ENCODE measurements at places on chromosomes 7 and 10.

DNA sequence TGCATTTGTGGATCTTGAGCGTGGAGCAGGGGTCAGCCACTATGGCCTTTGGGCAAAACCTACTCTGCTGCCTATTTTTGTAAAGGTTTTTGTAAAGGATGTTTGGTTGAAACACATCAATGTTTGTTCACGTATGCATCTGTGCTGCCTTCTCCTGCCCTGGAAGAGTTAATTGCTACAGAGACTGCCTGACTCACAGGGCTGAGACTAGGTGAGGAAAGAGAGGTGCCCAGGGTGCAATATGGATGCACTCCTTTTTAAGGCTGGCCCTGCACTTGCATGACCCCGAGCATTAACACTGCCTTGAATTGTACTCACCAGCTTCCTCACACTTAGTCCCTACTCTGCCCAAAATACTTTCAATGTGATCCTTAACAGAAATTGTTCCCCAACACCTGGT, 20.9 kb upstream of the NAMPT start:
- H3K27me3 ChIP-seq = no peaks in the 10 kb centered on the region
- no peak overlapping the region for H3K27ac ChIP-seq

GRCh38 chr10:52703898-52704297, 68.7 kb downstream of the MBL2 start:
- DNase-seq = no peak
- H3K36me3 ChIP-seq = no peaks in the 10 kb centered on the region
- no peak overlapping the region for H3K27ac ChIP-seq
- H3K27me3 ChIP-seq = no peaks in the 10 kb centered on the region
- H3K4me3 ChIP-seq = no peak overlapping the region

GRCh38 chr7:121180436-121181063, 148.2 kb upstream of the WNT16 start:
- peak; percentile 83 for DNase-seq
- peak overlapping the region; percentile 62 for H3K27ac ChIP-seq
- H3K27me3 ChIP-seq = no peaks in the 10 kb centered on the region

- H3K36me3 ChIP-seq = no peaks in the 10 kb centered on the region
- H3K4me3 ChIP-seq = no peak overlapping the region
- DNase-seq = no peak
- no peaks in the 10 kb centered on the region for H3K4me1 ChIP-seq
Measured at GRCh38 chr10:4196771-4197390, 411.9 kb upstream of the KLF6 start.

DNA sequence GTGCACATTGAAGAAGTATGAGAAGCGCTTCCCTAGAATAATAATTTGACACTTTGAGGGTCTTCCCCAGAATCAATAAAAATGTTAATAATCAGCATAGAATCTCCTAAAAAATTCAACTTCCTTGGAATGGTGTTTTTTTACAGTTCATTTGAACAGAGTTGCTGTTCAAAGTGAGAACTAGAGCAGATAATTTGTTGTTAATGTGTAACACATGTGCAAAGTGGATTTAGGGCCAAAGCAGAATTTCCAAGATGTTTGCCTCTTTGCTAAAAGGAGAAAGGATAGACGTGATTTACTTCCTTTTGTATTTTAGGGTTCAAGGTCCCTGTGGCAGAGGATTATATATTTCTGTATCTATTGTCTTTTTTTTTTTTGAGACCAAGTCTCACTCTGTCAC, 73.8 kb downstream of the ZNF277 start:
- no peaks in the 10 kb centered on the region for H3K4me1 ChIP-seq
- H3K36me3 ChIP-seq = no peaks in the 10 kb centered on the region
- no peak for DNase-seq
- no peaks in the 10 kb centered on the region for H3K27me3 ChIP-seq

DNA sequence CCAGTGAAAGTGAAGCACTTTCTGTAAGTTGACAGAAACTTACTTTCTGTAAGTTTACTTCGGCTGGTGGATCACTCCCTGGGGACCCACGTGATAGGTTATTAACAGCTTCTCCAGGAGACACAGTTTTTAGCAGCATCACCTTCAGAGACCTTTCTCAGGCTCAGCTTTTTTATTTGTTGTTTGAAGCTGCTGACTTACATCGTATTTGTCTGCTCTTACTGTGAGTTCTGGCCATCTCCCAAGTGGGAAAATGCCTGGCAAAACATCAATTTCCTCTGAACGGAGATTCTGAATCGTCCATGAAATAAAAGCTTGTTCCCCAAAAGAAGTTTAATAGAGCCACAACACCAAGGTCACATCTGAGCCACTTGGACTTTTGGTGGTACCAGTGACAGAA, 178.7 kb upstream of the PODXL start:
- H3K27ac ChIP-seq = no peak overlapping the region
- no peak for DNase-seq
- H3K4me1 ChIP-seq = no peaks in the 10 kb centered on the region
- no peak overlapping the region for H3K4me3 ChIP-seq
- no peaks in the 10 kb centered on the region for H3K27me3 ChIP-seq

- H3K27ac ChIP-seq = no peak overlapping the region
- H3K4me1 ChIP-seq = peaks cover 13% of the 10 kb centered on the region
- no peaks in the 10 kb centered on the region for H3K27me3 ChIP-seq
- no peak overlapping the region for H3K4me3 ChIP-seq
Measured at GRCh38 chr7:121397822-121398221, 1.7 kb upstream of the FAM3C start.

DNA sequence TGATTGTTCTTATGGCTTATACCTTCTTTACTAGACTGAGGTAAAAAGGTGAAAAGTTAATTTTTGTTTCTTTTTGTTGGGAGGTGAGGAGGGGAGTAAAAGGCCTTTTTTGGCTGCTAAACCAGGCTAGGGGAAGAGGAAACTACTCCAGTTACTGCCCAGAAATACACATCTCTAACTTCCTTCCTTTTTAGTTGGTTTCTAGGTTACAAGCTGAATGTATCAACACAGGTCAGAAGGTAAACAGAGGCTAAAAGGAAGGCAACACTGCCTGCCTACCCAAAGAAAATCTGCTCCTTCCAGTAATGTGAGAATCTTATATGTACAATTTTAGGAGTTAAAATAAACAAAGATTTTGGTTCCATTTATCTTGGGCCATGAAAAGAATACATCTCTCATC, 140.4 kb downstream of the NRBF2 start:
- H3K27me3 ChIP-seq = no peaks in the 10 kb centered on the region
- H3K27ac ChIP-seq = peak overlapping the region; percentile 52
- H3K36me3 ChIP-seq = no peaks in the 10 kb centered on the region
- peaks cover 41% of the 10 kb centered on the region for H3K4me1 ChIP-seq

DNA sequence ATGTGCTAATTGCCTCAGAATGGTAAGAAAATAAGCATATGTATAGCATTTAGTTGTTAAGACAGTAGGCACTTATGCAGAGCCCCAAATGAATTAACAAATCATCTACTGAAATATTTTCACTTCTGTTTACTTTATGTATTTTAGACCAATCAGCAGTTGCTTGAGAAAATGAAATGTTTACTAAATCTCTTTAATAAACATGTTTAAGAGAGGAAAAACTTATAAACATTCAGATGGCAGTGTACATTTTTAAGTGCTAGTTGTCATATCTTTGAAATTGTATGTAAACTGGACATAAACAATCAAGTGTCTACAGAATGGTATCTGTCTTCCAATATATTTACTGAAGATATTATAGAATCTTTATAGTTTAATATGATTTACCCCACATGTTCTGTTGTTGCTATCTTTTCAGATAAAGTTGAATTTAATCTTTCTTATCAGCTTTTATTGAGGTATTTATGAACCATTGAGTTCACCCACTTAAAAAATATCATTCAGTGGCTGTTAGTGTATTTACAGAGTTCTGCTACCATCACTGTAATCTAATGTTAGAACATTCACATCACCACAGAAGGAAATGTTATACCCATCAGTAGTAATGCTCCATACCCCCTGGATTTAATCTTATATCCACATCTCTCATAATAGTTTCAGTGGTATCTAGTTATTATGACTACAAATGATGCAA, 264.3 kb downstream of the ADK start:
- H3K36me3 ChIP-seq = peaks cover 6% of the 10 kb centered on the region
- no peak overlapping the region for H3K4me3 ChIP-seq
- DNase-seq = no peak
- H3K4me1 ChIP-seq = peaks cover 21% of the 10 kb centered on the region
- H3K27ac ChIP-seq = no peak overlapping the region
- no peaks in the 10 kb centered on the region for H3K27me3 ChIP-seq

DNA sequence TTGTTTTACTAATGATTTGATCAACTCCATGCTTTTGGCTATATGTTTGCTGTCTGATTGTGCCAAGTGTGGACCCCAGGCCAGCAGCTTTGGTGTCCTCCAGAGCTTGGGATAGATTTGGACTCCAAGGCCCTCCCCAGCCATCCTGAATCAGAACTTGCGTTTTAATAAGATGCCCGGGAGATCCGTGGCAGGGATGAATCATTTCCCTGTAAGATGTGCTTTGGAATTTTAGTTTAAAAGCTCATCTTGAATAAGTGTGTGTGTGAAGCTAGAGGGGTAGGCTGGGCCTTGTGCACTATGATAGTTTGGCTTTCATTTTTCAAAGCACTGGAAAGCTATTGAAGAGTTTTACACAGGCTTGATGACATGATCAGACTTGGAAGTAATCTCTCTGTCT, 66.2 kb upstream of the SDK1 start:
- H3K4me3 ChIP-seq = no peak overlapping the region
- no peaks in the 10 kb centered on the region for H3K4me1 ChIP-seq
- DNase-seq = no peak
- no peaks in the 10 kb centered on the region for H3K27me3 ChIP-seq

DNA sequence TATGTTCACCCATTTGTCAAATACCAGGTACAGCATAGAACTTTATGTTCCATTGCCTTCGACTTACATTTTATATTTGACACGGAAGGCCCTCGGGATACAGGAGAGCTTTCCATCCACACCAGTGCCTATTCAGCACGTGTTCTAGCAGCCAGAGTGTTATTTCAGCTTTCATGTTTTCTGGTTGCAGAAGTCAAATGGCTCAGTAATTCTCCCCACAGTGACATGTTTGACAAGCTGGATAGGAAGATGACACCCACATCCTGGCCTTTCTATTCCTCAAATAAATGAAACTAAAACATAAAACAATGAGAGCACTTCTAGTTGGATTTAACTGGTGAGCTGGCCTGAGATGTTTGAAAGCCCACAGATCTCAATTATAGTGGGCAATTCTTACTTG, 173.4 kb downstream of the SORCS1 start:
- no peaks in the 10 kb centered on the region for H3K36me3 ChIP-seq
- no peak overlapping the region for H3K4me3 ChIP-seq
- no peaks in the 10 kb centered on the region for H3K27me3 ChIP-seq
- DNase-seq = no peak
- no peak overlapping the region for H3K27ac ChIP-seq

- DNase-seq = no peak
- no peak overlapping the region for H3K4me3 ChIP-seq
- no peaks in the 10 kb centered on the region for H3K27me3 ChIP-seq
Measured at GRCh38 chr7:155532792-155533119, 13.6 kb downstream of the CNPY1 start.

DNA sequence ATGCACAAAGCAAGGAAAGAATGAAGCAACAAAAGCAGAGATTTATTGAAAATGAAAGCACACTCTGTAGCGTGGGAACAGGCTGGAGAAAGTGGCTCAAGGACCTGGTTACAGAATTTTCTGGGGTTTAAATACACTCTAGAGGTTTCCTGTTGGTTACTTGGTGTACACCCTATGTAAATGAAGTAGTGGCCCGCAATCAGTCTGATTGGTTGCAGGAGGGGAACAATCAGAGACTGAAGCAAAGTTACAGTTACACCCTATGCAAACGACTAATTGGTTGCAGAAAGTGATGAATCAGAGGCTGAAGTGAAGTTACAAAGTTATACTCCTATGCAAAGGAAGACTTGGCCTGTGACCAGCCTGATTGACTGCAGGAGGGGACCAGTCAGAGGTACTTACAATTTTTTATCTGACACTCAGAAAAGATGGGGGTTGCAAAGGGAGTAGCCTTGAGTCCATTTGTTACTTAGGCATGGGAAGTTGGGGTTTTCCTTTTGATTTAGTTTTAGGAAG, 3.6 kb upstream of the MTPN start:
- peak overlapping the region; percentile 32 for H3K4me3 ChIP-seq
- H3K4me1 ChIP-seq = peaks cover 28% of the 10 kb centered on the region
- 0 out of 2 replicates have a peak overlapping the region, but pooled peaks have one; percentile 23 for H3K27ac ChIP-seq
- no peaks in the 10 kb centered on the region for H3K27me3 ChIP-seq
- H3K36me3 ChIP-seq = no peaks in the 10 kb centered on the region

DNA sequence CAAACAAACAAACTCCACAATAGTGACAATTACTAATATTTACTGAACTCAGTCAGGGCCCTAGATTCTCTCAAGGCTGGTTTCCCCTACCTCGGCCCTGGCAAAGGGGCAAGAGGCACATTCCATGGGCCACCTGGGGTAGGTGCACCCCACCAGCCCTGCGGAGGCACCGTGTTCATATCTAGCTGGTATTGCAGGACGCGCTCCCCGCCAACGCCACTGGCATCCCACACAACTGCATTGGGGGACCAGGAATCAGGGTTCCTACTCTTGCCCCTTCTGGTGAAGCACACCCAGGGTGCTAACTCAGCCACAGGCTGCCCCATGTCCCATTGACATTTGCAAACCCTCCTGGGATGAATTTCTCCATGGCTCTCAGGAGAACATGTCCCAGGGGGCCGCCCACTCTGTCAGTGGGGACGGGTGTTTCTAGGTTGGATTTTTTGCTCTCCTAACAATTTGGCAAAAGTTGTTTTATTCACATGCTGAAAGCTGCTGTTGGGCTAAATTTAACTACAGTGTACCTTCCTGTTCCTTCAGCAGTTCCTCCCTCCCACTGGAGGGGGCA, 76.7 kb downstream of the ZRANB1 start:
- H3K27ac ChIP-seq = no peak overlapping the region
- no peaks in the 10 kb centered on the region for H3K27me3 ChIP-seq
- H3K36me3 ChIP-seq = no peaks in the 10 kb centered on the region
- peaks cover 3% of the 10 kb centered on the region for H3K4me1 ChIP-seq
- DNase-seq = no peak
- H3K4me3 ChIP-seq = no peak overlapping the region

DNA sequence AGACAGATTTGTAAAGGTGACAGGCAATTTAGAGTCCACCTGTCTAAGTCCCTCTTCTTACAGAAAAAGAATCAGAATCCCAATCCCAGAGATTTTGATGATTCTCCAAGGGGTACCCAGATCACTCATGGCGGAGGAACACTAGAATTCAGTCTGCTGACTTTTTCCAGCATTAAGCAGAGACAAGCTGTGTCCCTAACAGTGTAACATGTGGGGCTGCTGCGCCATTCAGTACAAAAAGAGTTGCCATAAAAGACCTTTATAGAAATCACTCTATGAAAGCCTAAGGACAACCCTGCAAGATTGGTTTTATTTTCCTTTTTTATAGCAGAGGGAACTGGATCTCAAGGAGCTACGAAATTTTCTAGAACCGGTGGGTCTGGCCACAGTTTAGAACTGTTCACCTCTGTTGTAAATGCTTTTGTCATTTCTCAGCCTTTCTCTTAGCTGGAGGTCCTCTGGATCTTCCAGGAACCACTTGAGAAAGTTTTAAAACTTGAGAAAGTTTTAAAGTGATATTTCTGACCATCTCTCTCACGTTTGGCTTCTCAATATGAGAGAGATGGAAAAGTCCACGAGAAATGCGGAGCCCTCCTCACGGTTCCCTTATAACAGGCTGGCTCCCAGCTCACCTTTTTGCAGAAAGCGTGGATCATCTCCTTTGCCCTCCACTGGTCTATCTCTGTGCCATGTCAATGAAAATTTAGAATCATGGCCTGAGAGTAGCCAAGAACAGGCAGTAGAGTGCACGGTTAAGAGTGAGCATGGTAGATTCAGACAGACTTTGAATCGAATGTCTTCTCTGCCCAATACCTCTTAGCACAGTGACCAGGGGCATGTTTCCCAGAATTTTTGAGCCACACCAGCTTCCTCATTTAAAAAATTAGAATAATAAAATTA, 826 bp downstream of the GIMAP7 start:
- H3K27ac ChIP-seq = no peak overlapping the region
- no peaks in the 10 kb centered on the region for H3K27me3 ChIP-seq
- no peak for DNase-seq
- no peaks in the 10 kb centered on the region for H3K4me1 ChIP-seq
- no peak overlapping the region for H3K4me3 ChIP-seq
